ENCODE measurements at places on chromosomes 3 and 15.

DNA sequence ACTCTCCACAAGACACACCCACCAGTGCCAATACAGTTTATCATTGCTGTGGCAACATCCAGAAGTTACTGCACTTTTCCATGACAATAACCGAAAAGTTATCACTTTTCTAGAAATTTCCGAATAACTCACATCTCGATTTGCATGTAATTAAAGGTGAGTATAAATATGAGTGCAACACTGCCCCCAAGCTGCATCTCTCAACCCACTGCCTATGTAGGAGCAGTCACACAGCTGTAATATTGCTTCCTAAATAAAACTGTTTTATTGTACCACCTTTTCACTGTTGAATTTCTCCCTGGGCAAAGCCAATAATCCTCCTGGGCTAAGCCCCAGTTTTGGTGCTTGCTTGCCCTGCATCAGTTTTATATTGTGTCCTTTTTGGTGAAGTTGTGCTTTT is 601.0 kb upstream of the EPHA6 start:
- DNase-seq, result no peak

GRCh38 chr3:184384856-184385422 is 5.1 kb downstream of the CHRD start:
- DNase-seq, result no peak

GRCh38 chr3:36906504-36907149 is 38.2 kb downstream of the TRANK1 start:
- no peak for DNase-seq

- no peak for DNase-seq
Measured at GRCh38 chr3:79040701-79041100, 727.1 kb downstream of the ROBO1 start.

DNA sequence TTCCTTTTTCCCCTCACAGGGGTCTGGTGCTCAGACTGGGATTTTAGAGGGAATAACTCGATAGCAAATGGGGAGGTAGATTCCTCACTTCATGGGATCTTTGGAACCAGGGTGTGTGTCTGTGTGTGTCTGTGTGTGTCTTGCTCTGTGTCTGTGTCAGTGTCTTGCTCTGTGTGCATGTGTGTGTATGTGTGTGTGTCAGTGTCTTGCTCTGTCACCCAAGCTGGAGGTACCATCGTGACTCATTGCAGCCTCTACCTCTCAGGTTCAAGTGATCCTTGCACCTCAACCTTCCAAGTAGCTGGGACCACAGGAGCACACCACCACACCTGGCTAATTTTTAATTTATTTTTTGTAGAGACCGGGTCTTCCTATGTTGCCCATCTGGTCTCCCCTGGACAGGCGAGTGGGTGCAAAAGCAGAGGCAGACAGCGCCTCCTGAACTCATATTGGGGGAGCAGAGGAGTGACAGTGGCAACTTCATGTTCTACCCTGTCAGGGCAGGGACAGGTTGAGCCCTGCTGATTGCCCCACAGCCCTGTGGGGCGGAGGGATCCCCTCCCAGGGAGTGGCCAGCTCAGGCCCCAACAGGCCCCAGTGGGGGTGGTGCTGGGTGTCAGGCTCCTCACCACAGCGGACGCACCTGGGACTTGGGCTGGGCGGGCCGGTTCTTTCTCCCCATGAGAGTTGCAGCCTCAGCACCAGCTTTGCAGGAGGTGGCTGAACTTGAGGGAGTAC is 10.4 kb upstream of the SEMA4B start:
- DNase-seq, result no peak

DNA sequence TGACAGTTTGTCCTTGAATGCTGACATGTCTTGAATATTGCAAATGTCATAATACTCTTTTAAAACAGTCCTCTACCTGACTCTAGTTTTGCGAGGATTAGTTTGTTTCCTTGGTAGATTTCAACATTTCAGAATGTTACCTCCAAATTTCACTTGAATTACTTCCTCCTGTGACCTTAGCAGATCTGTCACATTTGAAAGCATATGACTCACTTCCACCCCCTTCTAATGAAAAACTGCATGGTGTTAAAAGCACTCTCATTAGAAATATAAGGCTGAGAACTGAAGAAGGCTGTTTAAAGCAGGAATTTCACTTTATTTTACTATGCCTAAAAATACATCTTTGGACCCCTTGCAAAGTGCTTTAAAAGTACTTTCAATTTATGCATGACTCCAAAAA is 598.7 kb upstream of the TGFBR2 start:
- no peak for DNase-seq

GRCh38 chr15:69296606-69297005 is 2.1 kb upstream of the PAQR5 start:
- no peak for DNase-seq

GRCh38 chr3:139283301-139283700 is 60.5 kb upstream of the MRPS22 start:
- DNase-seq, result no peak

- DNase-seq, result no peak
Measured at GRCh38 chr3:192642651-192643050, 84.7 kb downstream of the FGF12 start.

GRCh38 chr3:179853176-179853575 is 183.6 kb downstream of the PEX5L start:
- no peak for DNase-seq

GRCh38 chr15:100198442-100198841 is 143.3 kb downstream of the ADAMTS17 start:
- no peak for DNase-seq

GRCh38 chr15:91924837-91925495 is 71.5 kb downstream of the SLCO3A1 start:
- no peak for DNase-seq

DNA sequence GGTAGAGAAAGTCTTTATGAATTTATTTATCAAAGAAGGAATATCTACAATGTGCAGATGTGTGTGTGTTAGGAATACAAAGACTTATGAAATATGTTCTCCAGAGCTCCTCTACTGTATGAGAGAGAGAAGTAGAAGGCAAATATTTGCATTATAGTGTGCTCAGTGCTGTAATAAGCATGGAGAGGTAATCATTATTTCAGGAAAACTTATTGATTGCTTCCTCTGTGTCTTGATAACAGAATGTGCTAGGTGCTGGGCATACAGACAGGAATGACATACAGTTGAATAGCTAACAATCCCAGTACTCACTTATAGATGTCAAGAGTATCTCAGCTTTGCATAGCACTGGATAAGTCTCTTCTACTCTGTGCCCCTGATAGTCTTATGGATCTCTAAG is 30.2 kb downstream of the ATG7 start:
- no peak for DNase-seq

GRCh38 chr3:23202203-23202920 is 765 bp upstream of the UBE2E2 start:
- DNase-seq, result no peak

All from NCI-H1694 (cell line).